ENCODE measurements at places on chromosomes 4 and X. TPM values are rescaled to one million over a fixed set of nuclear protein-coding genes. Genes with fewer than 3 reads are reported as not detected.
A peak's percentile ranks its signal among the peaks of the same experiment; 100 is the strongest.

Gene SLC25A43
- total RNA-seq: 9.8 TPM

Gene GAGE12F
- total RNA-seq: not detected

Gene TET2
- total RNA-seq: 28.7 TPM

Gene EDA
- total RNA-seq: 1.6 TPM

Gene UCP1
- not detected for total RNA-seq

DNA sequence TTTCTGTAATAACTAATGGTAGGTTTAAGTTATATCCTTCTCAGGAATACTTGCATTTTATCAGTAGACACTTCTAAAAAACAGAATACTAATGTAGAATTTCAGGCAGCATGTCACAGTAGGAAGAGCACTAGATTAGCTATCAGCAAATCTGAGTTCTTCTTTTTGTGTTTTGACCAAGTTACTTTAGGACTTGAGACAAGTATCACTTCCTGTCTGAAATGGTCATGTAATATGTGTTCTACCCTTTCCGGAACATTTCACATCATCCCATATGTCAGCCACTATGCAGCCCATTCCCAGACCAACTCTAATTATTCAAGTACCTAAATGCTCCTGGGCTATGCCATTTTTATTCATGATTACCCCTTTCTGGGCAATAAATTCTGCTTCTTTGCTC, 401.8 kb upstream of the RPS6KA3 start:
- no peak overlapping the region for H3K4me3 ChIP-seq
- H3K27ac ChIP-seq: no peak overlapping the region
- H3K27me3 ChIP-seq: no peaks in the 10 kb centered on the region
- no peaks in the 10 kb centered on the region for H3K36me3 ChIP-seq
- no peaks in the 10 kb centered on the region for H3K4me1 ChIP-seq
- no peak for DNase-seq

DNA sequence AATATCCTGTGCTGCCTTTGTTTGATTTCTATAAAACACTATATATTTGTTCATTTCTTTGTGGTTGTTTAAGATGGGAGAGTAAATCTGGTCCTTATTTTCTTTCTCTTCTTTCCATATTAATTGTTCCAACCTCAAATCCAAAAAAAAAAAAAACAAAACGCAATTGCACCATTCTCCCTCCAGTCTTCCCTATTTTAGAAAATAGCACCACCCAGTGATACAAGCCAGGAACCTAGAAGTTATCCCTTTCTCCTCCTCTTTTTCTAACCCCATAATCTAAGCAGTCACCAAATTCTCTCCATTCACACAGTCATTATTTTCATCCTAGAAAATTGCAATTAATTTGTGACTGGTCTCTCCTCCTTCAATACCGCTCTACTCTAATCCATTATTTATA, 107.8 kb downstream of the GABRA3 start:
- H3K4me1 ChIP-seq: no peaks in the 10 kb centered on the region
- H3K27me3 ChIP-seq: no peaks in the 10 kb centered on the region
- no peak overlapping the region for H3K4me3 ChIP-seq

GRCh38 chr4:56128213-56128612, 179.5 kb downstream of the CEP135 start:
- no peak overlapping the region for H3K27ac ChIP-seq
- H3K27me3 ChIP-seq: peaks cover 7% of the 10 kb centered on the region
- DNase-seq: no peak
- H3K4me1 ChIP-seq: no peaks in the 10 kb centered on the region
- H3K4me3 ChIP-seq: no peak overlapping the region

DNA sequence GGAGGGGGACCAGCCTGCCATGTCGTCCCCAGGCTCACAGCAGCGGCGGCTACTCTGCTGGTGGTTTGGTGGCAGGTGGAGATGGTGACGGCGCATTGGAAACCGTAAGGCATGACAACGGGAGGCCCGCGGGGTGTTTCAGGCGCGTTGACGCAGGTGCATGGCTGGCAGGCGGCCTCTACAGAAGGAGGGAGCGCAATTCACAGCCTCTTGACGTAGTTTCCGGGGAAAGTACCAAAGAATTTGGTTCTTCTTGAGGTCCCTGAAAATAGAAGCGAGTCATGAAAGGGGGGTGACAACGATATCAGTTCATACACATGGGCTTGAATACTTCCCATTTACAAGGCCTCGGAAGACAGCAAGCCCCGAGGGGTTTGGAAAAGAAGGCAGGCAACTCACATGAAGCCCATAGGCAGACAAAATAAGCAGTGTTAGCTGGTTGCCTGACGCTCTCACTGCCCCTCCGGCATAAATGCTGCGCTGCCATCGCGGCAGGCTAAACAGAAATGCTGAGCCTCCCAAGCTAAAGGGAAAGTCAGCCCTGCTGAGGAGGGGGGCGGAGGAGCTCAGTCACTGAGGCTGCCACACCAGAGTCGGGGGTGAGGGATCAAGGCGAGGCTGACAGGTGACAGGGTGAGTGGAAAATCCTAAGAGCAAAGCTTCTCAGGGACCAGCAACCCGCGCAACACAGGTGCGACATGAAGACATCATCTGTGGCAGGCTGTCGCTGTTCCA, 52.3 kb upstream of the PDLIM3 start:
- peak overlapping the region; percentile 53 for H3K4me3 ChIP-seq
- H3K27me3 ChIP-seq: peaks cover 37% of the 10 kb centered on the region
- peak overlapping the region; percentile 55 for H3K27ac ChIP-seq
- H3K36me3 ChIP-seq: peaks cover 5% of the 10 kb centered on the region

DNA sequence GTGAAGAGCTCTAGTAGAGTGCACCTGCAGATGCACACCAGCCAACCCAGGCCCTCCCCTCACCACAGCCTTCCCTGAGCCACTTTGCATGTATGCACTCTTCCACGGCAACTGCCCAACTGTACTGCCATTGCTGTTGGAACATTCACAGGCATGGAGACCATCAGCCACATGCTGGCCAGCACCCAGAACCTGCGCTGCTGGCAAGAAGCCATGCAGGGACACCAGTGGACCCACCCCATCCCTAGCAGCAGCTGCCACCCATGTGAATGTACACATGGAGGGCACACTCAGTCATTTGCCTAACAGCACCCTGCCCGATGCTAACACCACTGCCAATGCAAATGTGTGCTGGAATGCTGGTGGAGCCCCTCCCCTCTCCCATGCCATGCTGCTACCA, 35.6 kb downstream of the FAM47B start:
- no peaks in the 10 kb centered on the region for H3K4me1 ChIP-seq
- no peaks in the 10 kb centered on the region for H3K36me3 ChIP-seq
- DNase-seq: no peak
- no peak overlapping the region for H3K4me3 ChIP-seq
- H3K27ac ChIP-seq: no peak overlapping the region

- H3K36me3 ChIP-seq: no peaks in the 10 kb centered on the region
- no peak for DNase-seq
- peak overlapping the region; percentile 74 for H3K4me3 ChIP-seq
- H3K4me1 ChIP-seq: no peaks in the 10 kb centered on the region
These were observed 1.3 kb downstream of the NEXMIF start for GRCh38 chrX:74923942-74924448.

DNA sequence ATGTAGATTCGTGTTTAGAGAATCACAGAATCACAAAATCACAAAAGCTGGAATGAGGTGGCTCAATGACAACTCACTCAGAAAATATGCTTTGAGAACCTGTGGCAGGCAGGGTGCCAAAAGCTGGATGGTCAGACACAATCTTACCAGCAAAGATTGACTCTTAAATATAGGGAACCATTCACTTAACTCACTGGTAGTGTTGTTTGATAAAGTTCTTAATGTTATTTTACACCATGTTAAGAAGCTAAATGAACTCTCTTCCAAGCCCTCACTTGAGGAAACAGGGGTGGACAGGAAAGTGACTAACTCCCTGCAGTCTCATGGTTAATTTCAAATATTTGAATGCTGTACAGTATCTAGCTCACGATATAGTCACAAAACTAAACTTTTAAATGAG, 5.7 kb upstream of the SCOC start:
- no peaks in the 10 kb centered on the region for H3K36me3 ChIP-seq
- H3K27me3 ChIP-seq: no peaks in the 10 kb centered on the region
- DNase-seq: no peak
- H3K4me3 ChIP-seq: no peak overlapping the region
- no peak overlapping the region for H3K27ac ChIP-seq

GRCh38 chr4:177301126-177301639, 8.5 kb upstream of the NEIL3 start:
- no peaks in the 10 kb centered on the region for H3K36me3 ChIP-seq
- no peak for DNase-seq
- no peak overlapping the region for H3K27ac ChIP-seq
- H3K4me3 ChIP-seq: no peak overlapping the region

GRCh38 chr4:76563454-76564122, 128.6 kb downstream of the SHROOM3 start:
- no peaks in the 10 kb centered on the region for H3K36me3 ChIP-seq
- DNase-seq: no peak
- no peak overlapping the region for H3K4me3 ChIP-seq
- peaks cover 5% of the 10 kb centered on the region for H3K27me3 ChIP-seq
- H3K27ac ChIP-seq: no peak overlapping the region

GRCh38 chrX:44343412-44344141, at the start of gene EFHC2:
EFHC2 (minus strand) TSS chrX:44343672; CDS start chrX:44343588, 84 bp downstream.
- H3K27me3 ChIP-seq: no peaks in the 10 kb centered on the region
- DNase-seq: peak; percentile 17
- H3K4me1 ChIP-seq: peaks cover 19% of the 10 kb centered on the region
- H3K36me3 ChIP-seq: no peaks in the 10 kb centered on the region

GRCh38 chr4:128527351-128527750, 239.7 kb upstream of the PGRMC2 start:
- no peak overlapping the region for H3K27ac ChIP-seq
- peaks cover 3% of the 10 kb centered on the region for H3K27me3 ChIP-seq
- DNase-seq: no peak
- H3K4me3 ChIP-seq: no peak overlapping the region

DNA sequence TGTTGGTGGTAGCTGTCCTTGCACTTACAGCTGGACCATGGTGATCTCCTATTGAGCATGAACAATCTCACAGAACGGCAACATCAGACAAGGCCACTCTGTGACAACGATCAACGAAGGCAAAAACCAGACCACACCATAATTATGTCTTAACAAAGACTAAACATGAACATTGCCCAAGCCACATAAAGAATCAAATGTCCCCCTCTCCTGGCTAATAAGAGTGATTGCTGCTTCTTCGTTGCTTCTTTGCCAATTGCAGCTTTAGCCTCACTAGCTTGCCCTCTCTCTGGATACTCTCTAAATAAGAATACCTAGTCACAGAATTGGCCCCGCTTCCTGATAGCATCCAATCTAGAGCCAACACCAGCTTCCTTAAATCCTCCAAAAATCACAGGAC, 41.5 kb upstream of the PGRMC1 start:
- no peaks in the 10 kb centered on the region for H3K36me3 ChIP-seq
- no peak for DNase-seq
- no peaks in the 10 kb centered on the region for H3K27me3 ChIP-seq
- no peaks in the 10 kb centered on the region for H3K4me1 ChIP-seq
- no peak overlapping the region for H3K27ac ChIP-seq
- H3K4me3 ChIP-seq: no peak overlapping the region

- DNase-seq: no peak
- H3K4me3 ChIP-seq: no peak overlapping the region
- H3K27me3 ChIP-seq: peaks cover 5% of the 10 kb centered on the region
These were observed 73.1 kb downstream of the PALLD start for GRCh38 chr4:168569931-168570276.

GRCh38 chrX:19193565-19193964, 71.3 kb upstream of the ADGRG2 start:
- DNase-seq: no peak
- no peaks in the 10 kb centered on the region for H3K27me3 ChIP-seq
- no peaks in the 10 kb centered on the region for H3K36me3 ChIP-seq

DNA sequence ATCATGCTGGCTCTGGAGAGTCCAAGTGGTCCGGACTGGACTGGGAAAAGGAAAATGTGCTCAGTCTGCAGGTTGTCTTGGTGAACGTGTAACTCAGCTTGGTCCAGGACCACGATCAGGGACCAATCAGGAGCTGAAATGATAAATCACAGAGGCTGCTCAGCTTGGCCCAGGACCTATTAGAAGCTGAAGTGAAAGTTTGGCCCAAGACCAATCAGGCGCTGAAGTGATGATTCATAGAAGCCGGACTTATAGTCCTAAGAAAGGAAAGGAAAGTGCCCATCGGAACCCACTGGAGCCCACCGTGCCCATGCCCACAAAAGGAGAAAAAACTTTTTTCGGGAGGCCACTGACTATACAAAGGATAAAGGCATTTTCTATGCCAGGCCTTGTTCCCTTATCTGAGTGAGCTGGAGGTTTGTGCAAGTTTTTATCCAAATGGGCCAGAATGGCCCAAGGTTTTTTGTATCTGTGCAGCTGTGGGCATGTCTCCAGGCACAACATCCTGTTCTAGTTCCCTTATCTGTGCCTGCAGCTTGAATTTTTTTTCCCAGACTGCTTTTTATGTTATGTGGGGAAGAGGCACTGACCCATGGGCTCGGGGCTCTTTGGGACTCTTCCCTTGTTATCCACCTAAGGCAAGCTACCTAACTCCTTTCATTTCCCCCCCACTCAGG, 194.4 kb downstream of the FAM133A start:
- DNase-seq: no peak
- H3K27me3 ChIP-seq: no peaks in the 10 kb centered on the region
- no peak overlapping the region for H3K4me3 ChIP-seq
- H3K36me3 ChIP-seq: no peaks in the 10 kb centered on the region
- no peak overlapping the region for H3K27ac ChIP-seq
- H3K4me1 ChIP-seq: no peaks in the 10 kb centered on the region

All from activated T-helper 1 cell treated with anti-CD3 and anti-CD28 coated beads, Interleukin-12 subunit alpha, Interleukin-12 subunit beta, Interleukin-2, Interleukin-4 antibody, amounts not matched to agents 30 ng/mL and 10 ng/mL and 1 ng/mL, durations not matched to agents 14 hours and 24 hours and 36 hours (primary cell).